ENCODE measurements at places on chromosomes 2 and 18.

DNA sequence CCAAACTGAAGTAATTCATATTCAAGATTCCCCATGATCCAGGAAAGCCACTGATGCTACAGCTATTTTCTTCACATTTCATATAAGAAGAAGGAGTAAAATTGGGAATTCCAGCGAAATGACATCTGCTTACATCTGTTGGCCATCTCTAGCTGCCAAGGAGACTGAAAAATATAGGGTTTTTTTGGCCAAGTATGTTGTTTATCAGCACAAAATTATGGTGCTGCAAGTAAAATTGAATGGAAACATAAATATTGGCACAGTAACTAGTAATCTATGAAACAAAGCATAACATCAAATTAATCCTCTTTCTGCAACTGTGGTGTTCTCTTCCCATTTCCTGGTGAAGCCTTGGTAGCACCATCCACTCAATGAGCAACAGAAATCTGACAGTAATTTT is 649.5 kb upstream of the ZNF804A start:
- DNase-seq = no peak

DNA sequence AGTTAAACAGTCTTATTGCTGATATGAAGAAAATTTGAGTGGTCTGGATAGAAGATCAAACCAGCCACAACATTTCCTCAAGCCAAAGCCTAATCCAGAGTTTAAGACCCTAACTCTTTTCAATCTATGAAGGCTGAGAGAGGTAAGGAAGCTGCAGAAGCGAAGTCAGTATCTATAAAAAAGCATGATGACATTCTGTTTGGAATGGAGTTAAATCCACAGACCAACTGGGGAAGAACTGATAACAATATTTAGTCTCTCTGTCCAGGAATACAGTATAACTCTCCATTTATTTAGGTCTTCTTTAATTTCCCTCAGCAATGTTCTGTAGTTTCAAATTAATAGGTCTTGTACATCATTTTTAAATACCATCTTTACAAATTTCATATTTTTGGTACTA is 16.0 kb downstream of the PIGN start:
- no peak for DNase-seq

DNA sequence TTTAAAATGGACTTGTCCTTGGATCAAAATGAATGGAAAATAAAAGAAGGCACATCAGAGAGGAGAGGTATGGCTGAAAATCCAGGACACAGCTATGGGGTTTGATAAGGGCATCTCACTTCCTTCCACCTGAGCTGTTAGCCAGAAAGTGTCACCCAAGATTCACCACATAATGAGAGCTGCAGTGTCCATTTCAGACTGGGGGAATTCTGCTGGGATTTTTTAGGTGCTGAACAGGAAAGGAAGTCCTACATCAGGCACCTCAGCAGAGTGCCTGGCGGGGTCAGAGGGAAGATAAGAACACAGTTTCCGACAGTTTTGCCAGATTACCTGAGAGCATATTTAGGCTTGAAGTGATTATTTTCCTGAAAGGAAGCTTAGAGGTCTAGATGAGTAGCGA is 187.6 kb upstream of the HNMT start:
- no peak for DNase-seq

DNA sequence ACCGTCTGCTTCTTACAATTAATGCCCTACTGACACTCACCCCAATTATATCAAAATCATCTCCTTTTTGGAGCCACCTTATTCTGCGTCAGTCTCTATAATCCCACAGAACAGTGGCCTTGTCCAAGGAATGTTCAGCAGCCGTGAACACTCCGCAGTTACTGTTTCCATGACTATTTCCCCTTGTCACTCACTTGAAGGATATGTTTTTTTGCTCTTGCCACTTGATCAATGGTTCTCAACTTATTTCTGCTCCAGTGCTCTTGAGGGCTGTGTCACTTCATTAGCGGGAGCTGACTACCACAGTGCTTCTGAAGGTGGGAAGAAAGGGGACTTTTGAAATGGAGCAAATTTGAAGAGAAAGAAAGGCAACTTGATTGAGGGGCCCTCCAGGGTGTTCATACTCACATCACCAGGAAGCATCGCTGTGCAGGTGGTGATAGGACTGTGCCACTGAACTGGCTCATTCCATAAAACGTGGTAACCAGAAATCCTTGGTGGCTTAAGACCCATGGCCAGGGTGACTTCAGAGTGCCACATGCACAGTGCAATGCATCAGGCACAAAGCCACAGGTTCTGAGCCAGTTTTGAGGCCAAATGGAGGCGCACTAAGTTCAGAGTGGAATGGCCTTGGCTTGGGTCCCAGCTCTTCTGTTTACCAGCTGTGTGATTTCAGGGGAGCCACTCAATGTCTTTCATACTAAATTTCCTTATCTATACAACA is 320.6 kb upstream of the RAB12 start:
- no peak for DNase-seq

- no peak for DNase-seq
Measured at GRCh38 chr2:133167990-133168389, 400.3 kb downstream of the NCKAP5 start.

GRCh38 chr2:189143925-189144324 is 35.6 kb downstream of the COL5A2 start:
- no peak for DNase-seq

- DNase-seq = no peak
Measured at GRCh38 chr2:202632682-202633290, 2.0 kb upstream of the FAM117B start.

DNA sequence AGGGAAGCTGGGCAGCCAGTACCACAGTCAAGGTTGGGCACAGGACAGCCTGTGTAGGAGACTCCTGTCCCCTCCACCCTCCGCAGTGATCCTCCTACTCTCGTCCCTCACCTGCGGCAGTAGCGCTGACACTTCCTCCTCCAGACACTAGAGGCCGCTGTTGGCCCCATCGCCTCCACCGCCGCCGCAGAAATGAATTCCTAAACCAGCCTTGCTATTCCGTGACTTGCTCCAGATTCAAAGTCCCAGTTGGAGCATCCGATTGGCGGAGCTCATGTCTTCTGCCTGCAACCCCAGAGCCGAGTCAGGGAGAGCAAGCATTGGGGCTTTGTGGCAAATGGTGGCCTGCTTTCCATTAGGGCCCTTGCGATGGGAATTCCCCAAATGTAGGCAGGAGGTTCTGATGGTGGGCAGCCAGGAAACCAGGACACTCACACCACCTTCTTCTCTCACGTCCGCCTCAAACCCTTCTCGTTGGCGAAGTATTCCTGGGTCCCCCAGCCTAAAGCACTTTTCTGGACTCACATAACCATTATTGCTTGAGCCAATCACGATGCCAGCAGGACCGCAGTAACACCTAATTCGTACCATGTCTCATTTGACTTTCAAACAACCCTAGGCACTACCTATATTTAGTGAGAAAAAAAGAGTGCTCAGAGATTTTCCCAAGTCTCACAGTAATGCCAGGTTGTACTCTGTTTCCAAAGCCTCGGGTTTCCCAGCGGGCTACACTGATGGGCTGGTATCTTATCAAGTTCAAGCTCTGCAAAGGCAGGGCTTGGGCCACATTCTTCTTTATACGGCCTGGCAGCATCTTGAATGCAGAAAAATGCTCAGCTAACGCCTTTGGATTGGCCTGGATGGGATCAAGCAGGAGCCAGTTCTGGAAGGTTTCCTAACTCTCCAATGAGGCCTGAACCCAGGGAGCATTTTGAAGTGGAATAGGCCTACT is 1.2 kb upstream of the DNAJB2 start:
- no peak for DNase-seq

- DNase-seq = no peak
Measured at GRCh38 chr2:122034344-122034743, 278.9 kb downstream of the TSN start.

GRCh38 chr18:72637299-72637698 is 93.2 kb upstream of the CBLN2 start:
- DNase-seq = no peak

DNA sequence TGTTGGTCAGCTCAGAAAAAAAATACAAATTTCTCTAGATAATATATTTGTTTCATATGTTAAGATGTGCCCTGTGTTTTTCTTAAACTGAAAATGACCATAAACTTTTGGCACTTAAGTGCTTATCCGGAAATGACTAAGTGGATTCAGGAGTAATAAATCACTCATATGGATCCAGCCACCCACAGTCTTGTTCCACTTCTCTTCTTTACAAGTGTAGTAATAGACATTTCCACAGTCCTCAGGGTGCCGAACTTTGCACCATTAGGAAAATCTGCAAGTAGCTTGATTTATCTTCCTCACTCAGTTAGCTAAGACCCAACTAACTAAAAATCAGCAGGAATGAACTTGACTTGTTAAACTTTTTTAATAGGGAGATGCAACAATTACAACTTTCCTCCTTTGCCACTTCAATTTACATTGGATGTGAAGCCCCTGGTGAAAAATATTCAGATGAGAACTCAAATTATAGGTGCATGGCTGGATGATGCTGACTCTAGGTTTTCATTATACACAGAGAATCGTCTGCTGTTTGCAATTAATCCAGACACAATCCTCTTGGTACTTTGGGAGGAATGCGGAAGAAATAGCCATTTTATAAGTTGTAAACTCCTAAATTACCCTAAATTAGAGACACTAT is 322.5 kb downstream of the ARHGAP15 start:
- no peak for DNase-seq

DNA sequence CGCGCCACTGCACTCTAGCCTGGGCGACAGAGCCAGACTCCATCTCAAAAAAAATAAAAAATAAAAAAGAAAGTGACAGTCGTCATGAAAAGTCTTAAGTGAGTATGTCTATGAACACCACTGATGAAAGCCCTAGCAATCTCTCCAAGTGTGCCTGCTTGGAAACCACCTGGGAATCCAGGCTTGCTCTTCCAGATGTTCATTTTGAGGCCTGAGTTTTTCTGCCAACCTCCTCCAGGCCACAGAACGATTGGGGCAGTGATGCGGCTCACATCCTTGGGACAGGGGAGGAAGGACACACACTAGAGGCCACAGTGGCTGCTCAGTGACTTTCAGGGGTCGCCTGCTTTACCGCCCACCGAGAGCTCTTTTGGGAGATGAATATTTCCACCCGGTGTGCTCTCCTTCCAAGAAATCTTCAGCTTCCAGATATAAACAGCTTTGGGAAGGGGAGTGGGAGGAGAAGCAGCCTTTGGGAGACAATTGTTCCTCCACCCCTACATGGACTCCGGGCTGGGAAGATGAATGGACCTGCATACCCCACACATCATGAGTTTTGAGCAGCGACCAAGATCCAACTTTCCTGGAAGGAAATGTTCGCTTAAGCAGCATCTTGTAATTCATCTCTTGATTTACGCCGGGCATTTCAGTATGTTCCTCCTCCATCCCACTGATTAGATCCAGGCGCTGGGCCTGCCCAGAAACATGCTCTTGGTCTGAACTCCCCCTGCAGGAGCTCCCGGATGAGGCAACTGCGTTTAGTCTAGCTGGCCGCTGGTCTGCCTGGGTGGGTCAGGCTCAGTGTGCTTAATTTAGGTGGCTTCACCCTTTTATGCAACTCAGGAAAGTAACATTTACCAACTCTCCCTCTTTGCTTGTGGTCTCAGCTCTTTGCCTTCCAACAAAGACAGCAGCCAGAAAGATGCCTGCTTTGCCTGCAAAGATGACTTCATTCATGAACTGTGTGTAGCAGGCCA is 6.2 kb upstream of the ARMC9 start:
- DNase-seq = no peak

- no peak for DNase-seq
Measured at GRCh38 chr2:201644001-201644400, 698 bp upstream of the TMEM237 start.

DNA sequence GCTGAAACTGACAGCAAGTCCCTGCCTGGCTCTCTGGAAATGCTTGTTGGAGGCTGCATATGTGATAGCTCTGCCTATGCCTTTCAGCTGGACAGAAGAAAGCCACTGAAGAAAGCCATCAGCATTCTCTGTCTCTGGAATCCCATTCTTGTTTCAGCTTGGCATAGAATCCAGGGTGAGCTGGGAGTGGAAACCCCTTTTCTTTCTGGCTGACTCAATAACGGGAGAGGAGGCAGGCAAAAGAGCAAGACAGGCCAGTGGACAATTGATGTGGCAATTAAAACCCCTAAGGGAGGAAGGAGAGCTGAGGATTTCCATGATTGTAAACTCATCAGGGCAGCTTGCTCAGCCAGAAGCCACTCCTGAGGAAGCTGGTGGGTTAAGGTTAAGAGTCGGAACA is 208.1 kb downstream of the CLIP4 start:
- DNase-seq = no peak

- DNase-seq = no peak
Measured at GRCh38 chr18:59210299-59210698, 9.7 kb upstream of the GRP start.

DNA sequence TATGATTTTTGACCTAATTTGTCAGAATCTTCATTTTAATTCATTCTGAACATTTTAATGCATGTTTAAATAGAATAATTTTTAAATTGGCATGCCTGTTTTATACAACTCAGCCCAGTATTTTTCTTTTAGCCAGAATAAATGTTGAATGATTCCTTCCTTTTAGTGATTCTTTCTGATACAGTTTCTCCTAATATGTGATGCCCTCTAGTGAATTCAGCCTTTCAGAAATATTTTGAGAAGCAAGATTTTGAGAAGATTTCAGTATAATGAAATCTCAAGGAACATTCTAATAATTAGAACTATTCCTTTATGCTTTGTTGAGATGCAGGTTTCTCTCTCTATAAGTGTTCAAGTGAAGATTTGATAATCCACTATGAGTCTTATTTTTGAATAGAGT is 28.5 kb downstream of the LCLAT1 start:
- DNase-seq = no peak

GRCh38 chr2:30770816-30771576 is 36.2 kb downstream of the CAPN13 start:
- no peak for DNase-seq

- DNase-seq = no peak
Measured at GRCh38 chr2:20584045-20584398, 66.9 kb downstream of the HS1BP3 start.

- DNase-seq = no peak
Measured at GRCh38 chr2:217054791-217055190, 194.9 kb upstream of the TNP1 start.

DNA sequence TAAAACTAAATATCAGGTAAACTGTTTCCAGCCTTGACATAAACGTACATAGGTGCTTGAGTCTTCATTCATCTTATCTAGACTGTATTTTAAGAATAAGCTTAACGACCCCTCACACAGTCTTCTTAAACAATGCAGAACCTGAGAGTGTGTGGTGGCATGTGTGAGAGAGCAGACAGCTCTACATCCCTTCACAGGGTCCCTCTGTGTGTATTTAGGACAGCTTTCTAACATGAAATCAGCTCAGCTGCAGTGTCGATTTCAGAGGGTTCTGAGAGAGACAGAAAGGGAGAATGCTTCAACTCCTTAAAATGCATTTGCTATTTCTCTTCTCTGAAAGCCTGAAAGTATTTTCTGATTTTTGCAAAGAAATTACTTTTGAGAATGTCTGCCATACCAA is 185.2 kb downstream of the GRB14 start:
- DNase-seq = no peak

GRCh38 chr2:96642564-96643360 is at the start of gene FER1L5:
Gene FER1L5, plus strand, starts transcription at chr2:96642764. Its CDS starts 73 bp downstream, at chr2:96642837.
- DNase-seq = no peak

- no peak for DNase-seq
Measured at GRCh38 chr2:68367953-68368653, 3.0 kb downstream of the PLEK start.

- no peak for DNase-seq
Measured at GRCh38 chr2:120779781-120780283, 44.2 kb downstream of the GLI2 start.

GRCh38 chr2:165621086-165621560 is 151.6 kb downstream of the CSRNP3 start:
- DNase-seq = no peak

- DNase-seq = no peak
Measured at GRCh38 chr2:237498341-237498740, 11.3 kb downstream of the MLPH start.

- no peak for DNase-seq
Measured at GRCh38 chr2:218245214-218245613, 15.6 kb upstream of the GPBAR1 start.

GRCh38 chr2:32009516-32010256 is 1.1 kb downstream of the MEMO1 start:
- no peak for DNase-seq

All from GM12891 (cell line).